ENCODE measurements at places on chromosomes 6 and 20.

GRCh38 chr6:148868314-148868713, 121.5 kb downstream of the UST start:
- no peak for DNase-seq

GRCh38 chr6:159089909-159090308, 45.1 kb upstream of the TAGAP start:
- no peak for DNase-seq

DNA sequence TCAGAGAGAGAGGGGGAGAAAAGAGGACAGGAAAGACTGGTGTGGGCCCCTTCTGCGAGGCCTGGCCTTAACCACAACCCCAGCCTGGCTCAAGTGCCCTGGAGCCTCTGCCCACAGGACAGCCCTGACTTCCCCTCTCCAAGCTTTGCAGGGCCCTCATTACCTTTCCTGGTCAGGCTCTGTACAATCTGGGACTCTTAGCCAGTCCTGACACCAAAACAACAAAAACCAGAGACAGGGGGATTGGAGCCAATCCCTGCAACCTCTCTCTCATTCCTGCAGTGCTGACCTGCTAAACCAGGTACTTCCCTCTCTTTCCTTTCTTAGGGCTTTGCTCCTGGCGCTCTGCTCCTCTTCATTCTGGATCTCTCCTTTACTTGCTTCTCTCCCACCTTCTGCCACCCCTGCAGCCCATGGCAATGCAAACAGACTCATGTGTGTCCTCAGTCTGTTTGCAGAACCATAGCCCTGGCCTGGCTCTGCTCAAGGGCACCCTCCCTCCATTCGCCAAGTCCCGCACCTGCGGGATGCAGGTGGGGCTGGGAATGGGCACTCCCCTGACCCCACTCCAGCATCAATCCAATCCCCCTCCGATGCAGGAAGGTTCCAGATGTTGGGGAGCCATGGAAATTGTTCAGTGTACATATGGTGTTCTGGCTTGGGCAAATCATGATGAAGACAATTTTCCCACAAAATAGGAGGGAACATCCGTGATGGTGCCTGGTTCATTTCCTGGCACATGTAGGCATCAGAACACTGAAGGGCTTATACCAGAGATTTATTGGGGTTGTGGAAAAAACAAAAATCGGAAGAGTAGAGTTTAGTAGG, 38.1 kb downstream of the RPP40 start:
- DNase-seq = no peak

- no peak for DNase-seq
Measured at GRCh38 chr20:34798328-34798727, 27.1 kb downstream of the NCOA6 start.

- no peak for DNase-seq
Measured at GRCh38 chr6:72374857-72375256, 247.0 kb upstream of the KCNQ5 start.

DNA sequence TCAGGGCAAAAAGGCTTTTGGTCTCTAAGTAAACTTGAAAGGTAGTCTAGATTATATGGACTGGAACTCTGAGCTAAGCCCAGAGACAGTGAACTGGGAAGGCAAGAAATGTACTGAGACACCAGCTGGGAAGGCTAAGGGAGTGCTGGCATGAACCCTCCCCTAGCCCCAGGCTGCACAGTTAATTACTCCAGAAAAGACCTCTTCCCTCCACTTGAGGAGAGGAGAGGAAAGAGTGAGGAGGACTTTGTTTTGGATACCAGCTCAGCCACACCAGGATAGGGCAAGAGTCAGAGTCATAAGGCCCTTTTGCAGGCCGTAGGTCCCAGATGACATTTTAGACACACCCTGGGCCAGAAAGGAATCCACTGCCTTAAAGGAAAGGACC, 84.1 kb upstream of the GJE1 start:
- no peak for DNase-seq

- no peak for DNase-seq
Measured at GRCh38 chr6:159473475-159474263, 219.4 kb downstream of the SOD2 start.

GRCh38 chr6:70586114-70586513, 19.4 kb downstream of the SDHAF4 start:
- DNase-seq = no peak

DNA sequence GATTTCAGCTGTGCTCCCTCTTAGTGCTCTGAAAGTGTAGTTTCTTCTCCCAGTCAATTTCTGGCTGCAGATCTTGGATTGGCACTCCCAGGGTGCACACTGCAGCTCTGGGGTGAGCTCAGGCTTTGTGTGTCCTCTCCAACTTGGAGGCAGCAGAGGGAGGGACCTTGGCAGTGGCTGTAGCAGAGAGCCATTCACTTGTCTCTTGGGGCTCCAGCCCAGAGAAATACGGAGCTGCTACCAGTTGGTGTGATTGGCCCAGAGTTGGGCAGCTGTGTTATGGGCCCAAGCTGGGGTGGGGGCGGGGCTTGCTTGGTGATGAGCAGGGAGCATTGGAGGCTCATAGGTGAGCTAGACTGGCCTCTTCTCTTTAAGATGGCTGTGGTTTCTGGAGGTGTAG, 65.9 kb downstream of the KLHL32 start:
- no peak for DNase-seq

Data from activated T-helper 1 cell treated with anti-CD3 and anti-CD28 coated beads, Interleukin-2, amount 50 U/mL, for 16 hours (primary cell).